Large intestine (tissue), 12 donors: ENCODE measurements at places on chromosomes 3 and 15. TPM values are rescaled to one million over a fixed set of nuclear protein-coding genes. Genes with fewer than 3 reads are reported as not detected.

Gene BFSP2
- not detected for polyA plus RNA-seq

GRCh38 chr3:21893242-21893641 is 142.2 kb upstream of the ZNF385D start:
- no peak for DNase-seq

DNA sequence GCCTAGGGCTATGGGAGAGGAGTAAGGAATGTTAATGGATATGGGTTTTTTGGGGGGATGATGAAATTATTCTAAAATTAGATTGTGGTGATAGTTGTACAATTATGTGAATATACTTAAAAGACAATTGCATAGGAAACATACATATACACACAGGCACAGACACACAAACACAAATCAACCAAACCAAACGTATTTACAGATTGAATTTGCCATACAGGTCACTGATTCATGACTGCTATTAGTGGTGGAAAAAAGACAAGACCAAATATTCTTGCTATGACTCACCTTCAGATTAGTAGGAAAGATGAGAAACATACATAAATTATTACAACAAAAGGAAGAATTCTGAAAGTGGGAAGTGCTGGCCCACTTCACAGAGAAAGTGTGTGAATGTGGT is 85.3 kb downstream of the C3orf38 start:
- no peak for DNase-seq

GRCh38 chr15:95499397-95499796 is 831.1 kb upstream of the NR2F2 start:
- no peak for DNase-seq

DNA sequence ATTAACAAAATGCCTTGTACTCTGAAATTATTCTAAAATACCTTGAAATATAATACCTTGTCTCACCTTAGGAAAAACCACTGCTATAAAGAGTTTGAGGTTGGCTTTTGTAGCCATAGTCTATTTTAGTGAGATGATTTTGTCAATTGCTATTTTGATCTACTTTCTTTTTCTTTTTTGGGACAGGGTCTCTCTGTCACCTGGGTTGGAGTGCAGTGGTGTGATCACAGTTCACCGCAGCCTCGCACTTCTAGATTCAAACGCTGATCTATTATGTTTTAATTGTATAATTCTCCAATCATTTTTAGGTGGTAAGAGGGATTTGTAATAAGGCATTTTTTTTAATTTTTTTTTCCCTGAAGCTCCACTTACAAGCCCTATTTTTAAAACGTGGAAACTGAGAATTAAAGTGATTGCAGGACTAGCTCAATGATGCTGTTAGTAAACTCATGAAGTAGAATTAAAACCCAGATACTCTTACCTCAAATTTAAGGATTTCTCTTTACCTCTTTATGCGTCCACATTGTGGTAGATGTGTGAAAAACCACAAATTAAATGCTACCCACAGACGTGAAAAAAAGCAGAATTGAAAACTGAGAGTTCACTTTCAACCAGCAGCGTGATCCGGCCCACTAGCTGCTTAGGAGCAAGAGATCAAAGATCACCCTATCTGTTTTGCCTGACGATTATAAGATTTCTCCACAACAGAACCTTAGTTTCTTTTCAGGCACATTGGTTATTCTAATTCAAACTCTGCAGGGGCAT is 384.2 kb downstream of the CGGBP1 start:
- no peak for DNase-seq
